ENCODE measurements at places on chromosomes 2 and 18.

GRCh38 chr2:120978359-120979050 is 242.8 kb downstream of the GLI2 start:
- DNase-seq = no peak

DNA sequence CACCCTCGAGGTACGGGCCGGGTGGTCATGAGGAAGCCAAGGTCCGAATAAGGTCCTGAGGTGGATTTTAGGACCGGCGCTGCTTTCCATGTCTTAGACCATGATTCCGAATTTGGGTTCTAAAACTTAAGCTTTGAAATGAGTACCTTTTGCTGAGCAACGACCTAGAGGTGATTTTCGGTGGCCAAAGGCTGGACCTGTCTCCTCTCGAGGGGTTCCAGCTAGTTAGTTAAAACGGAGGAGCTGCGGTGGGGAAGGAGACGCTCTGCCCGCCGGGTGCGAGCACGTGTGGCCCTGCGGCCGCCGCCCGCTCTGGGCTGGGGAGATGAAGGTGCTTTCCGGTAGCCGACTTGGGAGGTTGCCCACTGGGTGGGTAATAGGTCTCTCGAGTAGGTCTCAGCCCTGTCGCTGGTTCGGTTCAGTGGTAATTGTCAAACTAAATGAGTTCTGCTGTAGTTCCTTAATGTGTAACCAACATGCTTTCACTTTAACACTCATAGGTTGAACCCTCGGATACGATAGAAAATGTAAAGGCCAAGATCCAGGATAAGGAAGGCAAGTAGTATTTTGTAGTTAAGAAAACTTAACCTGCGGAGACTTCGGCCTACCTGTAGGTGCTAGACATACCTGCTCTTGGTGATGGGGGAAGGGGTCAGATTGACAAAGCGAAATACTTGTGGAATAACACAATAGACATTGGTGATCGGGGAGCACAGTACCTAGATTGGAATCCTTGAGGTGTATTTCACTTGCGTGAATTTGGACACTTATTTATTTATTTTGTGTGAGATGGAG is 572 bp downstream of the RPS27A start:
- peak; percentile 23 for DNase-seq

GRCh38 chr2:239669181-239669898 is 268.5 kb upstream of the HDAC4 start:
- DNase-seq = no peak

- no peak for DNase-seq
Observed at GRCh38 chr2:187526792-187527191, 27.4 kb downstream of the TFPI start.

DNA sequence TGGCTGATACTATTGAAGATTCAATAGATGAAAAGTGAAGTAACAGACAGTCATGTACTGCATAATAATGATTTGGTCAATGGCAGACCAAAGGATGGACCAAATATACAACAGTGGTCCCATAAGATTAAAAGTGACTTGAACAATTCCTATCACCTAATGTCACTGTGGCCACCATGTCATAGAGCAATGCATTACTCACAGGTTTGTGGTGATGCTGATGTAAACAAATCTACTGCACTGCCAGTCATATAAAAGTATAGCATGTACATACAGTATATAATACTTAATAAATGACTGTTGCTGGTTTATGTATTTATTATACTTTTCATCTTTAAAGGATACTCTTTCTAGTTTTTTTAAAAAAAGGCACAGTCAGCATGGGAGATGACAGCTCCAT is 99.9 kb downstream of the USP34 start:
- no peak for DNase-seq

- no peak for DNase-seq
Observed at GRCh38 chr18:51342815-51343214, 145.3 kb upstream of the MEX3C start.

DNA sequence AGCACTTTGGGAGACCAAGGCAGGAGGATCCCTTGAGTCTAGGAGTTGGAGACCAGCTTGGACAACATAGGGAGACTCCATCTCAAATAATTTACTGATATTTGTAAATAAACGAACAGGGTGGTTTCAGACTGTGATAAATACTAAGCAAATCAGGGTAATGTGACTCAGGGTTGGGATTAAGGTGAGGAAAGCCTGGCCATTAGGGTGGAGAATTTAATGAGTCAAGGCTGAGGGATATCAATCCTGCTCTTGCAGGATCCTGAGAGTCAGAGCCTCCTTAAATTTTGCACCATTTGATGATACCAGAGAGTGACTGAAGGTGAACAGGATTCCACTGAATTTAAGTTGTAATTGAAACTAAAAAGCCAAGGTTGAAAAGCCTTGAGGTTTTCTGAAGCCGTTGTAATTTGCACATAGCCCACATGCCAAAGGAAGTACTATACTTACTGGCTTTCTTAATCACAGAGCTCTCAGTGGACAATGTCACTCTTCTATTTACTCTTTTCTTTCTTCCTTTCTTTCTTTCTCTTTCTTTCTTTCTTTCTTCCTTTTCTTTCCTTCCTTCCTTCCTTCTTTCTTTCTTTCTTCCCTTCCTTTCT is 28.6 kb upstream of the AP1S3 start:
- no peak for DNase-seq

- DNase-seq = no peak
Observed at GRCh38 chr2:37820471-37820986, 104.6 kb upstream of the RMDN2 start.

DNA sequence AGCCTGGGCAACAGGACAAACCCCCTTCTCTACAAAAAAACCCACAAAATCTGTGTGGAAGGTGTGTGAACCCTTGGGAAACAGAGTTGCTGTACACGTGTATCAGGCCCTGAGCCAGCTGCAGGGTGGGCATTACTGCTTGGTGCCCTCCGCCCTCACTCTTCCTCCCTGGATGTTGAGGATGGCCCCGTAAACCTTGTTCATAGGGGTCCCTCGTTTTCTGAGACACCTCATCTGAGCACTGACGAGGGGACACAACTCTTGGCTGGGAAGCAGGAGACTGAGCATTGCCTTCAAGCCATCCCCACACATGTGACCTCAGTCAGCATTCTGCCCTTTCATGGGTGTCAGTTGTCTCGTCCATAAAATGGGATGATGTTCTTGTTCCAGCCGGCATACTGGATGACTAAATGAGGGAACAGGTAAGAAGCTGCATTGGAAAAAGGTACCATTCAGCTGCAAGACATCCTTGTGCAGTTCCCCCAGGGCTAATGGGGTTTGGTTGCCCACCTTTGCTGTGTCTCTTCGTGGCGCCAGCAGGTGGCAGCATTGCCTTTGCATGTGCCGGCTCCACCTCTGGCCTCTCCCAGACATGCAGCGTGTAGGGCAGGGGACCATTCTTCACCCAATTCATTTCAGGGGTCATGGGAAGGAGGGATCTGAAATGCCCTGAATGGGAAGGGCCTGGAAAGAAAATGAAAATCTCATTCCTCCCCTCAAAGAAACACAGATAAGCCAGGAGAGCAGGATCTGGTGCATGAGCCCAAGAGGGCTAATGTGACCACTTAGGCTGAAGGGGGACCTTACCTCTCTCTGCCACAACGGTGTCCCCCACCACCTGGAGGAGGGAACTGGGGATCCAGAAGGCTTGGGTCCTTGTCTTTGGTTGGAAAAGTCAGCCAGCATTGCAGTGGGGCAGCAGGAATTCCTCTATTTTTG is 36.4 kb upstream of the HAAO start:
- DNase-seq = peak; percentile 27

DNA sequence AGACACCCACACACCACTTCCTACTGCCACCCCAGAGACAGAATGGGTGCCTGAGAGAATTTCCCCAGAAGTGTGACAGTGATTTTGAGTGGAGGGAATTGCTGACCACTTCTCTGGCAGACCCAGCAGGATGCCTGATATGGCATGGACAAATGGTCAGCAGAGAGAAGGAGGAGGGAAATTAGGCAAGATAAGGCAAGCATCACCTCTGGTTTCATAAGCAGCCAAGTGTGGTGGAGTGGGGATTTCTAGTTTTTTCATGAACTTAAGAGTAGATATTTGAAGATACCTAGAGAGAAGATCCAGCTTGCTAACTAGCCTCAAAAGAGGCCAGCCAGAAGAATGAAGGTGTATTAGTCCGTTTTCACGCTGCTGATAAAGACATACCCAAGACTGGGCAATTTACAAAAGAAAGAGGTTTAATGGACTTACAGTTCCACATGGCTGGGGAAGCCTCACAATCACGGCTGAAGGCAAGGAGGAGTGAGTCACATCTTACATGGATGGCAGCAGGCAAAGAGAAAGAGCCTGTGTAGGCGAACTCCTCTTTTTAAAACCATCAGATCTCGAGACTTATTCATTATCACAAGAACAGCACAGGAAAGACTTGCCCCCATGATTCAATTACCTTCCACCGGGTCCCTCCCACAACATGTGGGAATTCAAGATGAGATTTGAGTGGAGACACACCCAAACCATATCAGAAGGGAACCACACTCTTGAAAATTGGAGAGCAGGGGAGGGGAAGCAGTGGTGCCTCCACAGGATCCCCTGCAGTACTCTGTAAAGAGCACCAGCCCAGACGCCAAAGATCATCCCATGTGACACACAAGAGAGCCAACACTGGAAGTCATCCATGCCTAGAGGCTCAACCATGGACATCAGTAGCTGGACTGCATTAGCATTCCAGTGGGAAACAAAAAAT is 64.2 kb downstream of the RBM43 start:
- no peak for DNase-seq

DNA sequence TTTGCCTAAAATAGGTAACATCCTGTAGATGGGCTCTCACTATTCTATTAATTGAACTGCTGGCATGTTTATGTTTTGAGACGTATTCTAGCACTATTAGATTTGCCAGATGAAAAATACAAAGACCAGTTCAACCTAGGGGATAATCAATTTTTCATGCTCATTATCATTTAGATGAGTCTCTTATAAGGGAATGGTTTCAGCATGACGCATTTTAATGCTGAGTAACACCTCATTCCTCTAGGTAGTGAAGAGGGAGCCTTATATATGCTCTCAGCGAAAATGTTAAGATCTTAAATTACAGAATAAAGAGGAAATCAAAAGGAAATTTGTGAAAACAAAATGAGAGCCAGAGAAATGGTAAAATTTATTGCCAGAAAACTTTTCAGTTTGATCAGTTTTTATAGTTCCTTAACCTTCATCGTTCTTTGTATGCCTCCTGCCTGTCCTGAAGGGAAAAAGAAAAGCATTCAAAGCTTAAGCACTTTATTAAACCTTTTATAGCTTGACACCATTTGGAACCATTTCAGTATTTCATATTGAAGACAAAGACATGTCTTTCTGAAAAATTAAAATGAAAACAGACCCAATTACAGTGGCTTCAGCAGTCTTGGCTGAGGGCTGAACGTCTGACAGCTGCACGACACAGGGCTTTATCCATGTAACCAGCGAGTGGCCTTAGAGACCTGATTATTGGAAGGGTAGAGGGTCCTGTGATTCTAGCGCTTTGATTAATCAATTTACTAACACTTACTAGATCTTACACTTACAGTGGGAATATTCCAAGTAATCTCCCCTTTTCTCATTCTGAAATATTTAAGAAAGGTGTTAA is 112.8 kb downstream of the ADCYAP1 start:
- DNase-seq = no peak

DNA sequence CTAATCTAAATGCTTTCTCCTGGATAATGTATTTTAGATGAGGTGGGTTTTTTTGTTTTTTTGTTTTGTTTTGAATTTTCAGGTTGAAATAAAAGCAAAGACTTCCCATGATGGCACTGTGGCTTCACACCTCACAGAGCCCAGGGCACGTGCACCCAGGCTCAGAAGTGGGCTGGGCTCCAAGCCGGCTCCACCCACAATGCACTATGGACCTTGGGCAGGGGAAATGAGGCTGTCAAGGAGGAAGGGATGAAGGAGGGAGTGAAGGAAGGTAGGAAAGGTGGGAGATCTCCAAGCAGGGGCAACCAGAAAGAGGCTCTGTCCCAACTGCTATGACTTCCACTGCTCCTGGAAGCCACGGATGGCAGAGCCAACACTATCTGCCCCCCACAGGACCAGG is 60.4 kb downstream of the BIN1 start:
- no peak for DNase-seq

DNA sequence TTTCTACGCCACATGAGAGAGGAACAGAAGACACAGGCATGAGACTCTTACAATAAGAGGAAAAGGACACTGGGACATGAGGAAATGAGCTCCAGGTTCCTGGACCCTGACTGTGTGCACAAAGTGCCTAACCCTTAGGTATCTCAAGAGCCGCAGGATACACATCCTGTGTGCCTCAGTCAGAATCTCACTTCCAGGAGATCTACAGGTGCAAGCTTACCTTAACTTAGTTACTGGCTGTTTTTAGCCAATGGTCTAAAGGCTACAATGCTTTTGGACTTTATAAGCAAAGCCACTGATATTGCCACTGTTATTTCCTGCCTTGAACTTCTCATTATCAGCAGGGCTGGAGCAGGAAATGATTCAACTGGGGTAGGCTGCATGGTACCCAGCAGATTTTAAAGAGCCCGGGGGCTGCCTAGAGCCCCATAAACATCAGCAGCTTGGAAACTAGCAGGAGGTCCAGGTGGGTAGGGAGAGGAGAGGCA is 254.4 kb downstream of the ZNF521 start:
- DNase-seq = no peak

- DNase-seq = no peak
Observed at GRCh38 chr2:8860239-8860638, 22.8 kb upstream of the KIDINS220 start.

- no peak for DNase-seq
Observed at GRCh38 chr2:159712929-159713420, 669 bp downstream of the MARCHF7 start.

DNA sequence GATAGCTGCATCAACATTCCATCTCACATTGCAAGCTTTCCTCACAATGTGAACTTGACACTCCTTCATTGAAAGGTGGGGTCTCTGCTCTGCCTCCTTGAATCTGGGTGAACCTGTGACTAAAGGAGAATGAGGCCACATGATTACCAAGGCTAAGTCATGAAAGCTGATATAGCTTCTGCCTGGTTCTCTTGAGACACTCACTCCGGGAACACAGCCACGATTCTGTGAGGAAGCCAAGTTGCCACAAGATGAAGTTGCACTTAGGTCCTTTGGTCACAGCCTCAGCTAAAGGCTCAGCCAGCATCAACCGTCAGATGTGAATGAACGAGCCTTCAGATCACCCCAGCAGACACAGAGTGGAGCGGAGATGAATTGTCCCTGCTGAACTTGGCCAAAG is 94.7 kb upstream of the FAM136A start:
- no peak for DNase-seq

DNA sequence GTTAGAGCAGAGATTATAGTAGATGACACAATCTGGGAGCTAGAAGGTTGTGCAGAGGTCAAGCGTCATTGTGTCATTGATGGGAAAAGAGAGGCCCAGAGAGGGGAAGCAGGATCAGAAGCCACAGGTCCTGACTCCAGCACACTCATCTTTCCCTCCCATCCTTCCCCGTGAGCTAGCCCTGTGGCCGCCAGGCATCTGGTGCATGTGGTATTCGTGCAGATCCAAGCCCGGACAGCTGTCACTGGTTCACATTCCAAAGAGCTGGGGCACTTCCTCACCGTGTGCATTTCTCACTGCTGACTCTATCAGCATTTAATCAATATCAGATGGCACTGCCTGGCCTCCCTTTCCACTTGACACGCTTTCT is 94.1 kb upstream of the THOC1 start:
- no peak for DNase-seq

DNA sequence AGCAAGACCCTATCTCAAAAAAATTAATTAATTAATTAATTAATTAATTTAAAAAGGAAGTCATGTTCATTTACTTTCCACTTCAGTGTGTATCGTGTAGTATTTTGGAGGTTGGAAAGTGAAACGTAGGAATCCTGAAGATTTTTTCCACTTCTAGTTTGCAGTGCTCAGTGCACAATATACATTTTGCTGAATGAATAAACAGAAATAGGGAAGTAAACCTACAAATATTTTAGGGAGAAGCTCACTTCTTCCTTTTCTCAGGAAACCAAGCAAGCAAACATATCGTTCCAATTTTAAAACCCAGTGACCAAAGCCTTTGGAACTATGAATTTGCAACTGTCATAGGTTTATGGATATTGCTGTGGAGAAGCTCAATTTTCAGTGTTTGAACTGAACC is 27.8 kb downstream of the SLC14A1 start:
- no peak for DNase-seq
